ENCODE measurements at places on chromosomes 12 and 14.

- no peak for DNase-seq
These were observed 67.2 kb upstream of the HMGA2 start for GRCh38 chr12:65756956-65757511.

- no peak for DNase-seq
These were observed 1644.1 kb upstream of the FLRT2 start for GRCh38 chr14:83885837-83886293.

GRCh38 chr12:54229624-54230212 lies 40.9 kb upstream of the SMUG1 start:
- DNase-seq: no peak

GRCh38 chr12:24364921-24365320 lies 415.5 kb upstream of the SOX5 start:
- no peak for DNase-seq

- DNase-seq: no peak
These were observed 266.4 kb upstream of the USP15 start for GRCh38 chr12:61993734-61994345.

DNA sequence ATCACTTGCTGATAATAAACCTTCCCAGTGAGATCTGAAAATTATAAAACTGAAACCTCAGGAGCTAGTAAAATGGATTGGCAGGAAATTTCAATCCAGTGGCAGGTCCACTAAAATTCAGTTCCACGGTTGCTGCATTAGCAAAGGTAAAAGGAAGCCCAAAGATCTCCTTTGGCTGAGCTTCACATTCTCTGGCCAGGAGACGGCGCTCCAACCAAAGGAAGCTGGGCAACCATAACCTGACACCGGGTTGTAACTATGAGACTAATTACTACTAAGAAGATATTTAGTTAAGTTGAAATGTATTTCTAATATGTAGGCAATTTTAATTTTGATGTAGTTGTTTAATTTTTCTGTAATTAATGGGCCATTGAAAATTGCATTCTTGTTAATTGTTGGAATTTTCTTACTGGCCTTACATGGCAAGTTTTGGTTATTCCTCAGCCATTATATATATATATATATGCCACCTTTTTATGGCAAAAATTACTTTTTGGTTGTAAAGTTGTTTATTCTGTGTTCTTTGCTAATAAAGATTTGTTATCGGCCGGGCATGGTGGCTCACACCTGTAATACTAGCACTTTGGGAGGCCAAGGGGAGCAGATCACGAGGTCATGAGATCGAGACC lies 17.0 kb downstream of the OR8S1 start:
- no peak for DNase-seq

DNA sequence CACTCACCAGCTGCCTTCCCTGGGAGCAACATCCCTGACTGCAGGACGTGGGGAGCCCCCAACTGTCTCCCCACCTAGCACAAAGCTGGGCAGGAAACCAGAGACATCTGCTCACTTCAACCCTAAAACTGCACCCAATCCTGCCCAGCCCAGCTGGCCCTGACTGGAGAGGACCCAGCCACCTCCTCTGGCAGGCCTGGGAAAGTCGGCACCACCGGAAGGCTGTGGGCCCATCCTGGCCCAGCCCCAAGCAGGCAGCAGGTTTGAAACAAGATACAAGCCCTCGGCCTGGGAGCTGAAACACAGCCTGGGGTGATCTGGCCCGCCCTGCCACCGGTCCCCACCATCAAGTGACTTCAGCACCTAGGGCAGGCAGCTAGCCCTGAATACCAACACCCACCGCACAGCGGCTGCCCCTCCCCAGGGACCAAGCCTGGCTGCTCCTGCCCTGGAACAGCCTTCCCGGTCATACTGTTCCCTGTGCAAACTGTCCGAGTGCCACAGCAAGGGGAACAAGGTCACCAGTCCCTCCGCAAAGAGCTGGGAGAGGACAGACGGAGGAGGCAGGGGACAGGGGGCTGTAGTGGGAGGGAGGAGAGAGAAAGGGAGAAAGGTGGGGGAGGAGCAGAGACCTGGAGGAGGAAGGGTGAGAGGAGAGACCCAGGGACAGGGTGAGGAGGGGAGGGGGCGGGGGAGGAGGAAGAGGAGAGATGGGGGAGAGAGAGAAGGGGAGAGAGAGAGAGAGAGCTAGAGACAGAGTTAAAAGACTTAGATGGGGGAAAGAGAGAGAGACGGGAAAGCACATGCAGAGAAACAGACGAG lies 115.7 kb downstream of the RFLNA start:
- no peak for DNase-seq

- no peak for DNase-seq
These were observed 8.8 kb downstream of the LRR1 start for GRCh38 chr14:49607583-49607982.
